ENCODE measurements at places on chromosomes 5 and 9.

GRCh38 chr5:142520885-142521284 lies 165.0 kb downstream of the FGF1 start:
- no peak for DNase-seq

GRCh38 chr5:122073864-122074263 lies 4.2 kb downstream of the LOX start:
- DNase-seq = no peak

- no peak for DNase-seq
Observed at GRCh38 chr5:148972974-148973374, 89.9 kb downstream of the SH3TC2 start.

DNA sequence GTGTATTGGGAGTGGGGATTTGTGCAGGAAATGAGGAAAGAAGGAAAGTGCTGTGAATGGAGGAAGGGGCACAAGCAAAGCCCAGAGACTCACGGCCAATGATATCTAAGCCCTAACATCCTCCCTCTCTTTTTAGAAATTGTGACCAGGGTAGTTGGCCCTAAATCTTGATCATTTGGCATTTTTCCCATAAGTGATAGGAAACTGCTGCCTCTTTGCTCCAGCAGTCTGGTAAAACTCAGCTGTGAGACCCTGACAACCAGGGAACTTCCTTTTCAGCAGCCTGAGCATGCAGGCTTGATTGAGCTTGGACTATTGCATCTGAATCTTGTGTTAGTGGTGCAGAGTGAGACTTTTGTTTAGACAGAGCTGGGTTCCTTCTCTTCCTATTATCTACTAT lies 9.6 kb upstream of the ADRB2 start:
- no peak for DNase-seq

DNA sequence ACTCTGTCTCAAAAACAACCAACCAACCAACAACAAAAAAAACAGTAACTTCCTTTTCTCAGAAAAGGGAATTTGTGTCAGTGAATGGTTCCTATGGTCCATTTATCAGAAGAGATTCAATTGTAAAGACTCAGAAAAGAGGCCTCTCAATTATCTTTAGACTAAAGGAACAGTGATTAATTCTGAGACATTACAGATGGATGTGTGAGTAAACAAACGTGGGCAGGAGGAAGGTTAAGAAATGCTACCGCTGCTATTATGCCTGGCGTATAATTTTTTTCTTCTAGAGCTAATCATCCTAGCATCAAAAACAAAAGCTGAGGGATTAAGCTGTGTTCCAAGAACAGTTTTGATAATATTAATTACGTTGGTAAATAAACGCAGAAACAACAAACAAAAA lies 52.9 kb upstream of the JMY start:
- no peak for DNase-seq

GRCh38 chr5:116626945-116627679 lies 52.5 kb upstream of the SEMA6A start:
- no peak for DNase-seq
